Lung (tissue), 17 donors: ENCODE measurements at places on chromosomes 7 and 10. TPM values are rescaled to one million over a fixed set of nuclear protein-coding genes. Genes with fewer than 3 reads are reported as not detected.

GRCh38 chr7:80640846-80641245, 2.4 kb downstream of the CD36 start:
- no peak for DNase-seq

DNA sequence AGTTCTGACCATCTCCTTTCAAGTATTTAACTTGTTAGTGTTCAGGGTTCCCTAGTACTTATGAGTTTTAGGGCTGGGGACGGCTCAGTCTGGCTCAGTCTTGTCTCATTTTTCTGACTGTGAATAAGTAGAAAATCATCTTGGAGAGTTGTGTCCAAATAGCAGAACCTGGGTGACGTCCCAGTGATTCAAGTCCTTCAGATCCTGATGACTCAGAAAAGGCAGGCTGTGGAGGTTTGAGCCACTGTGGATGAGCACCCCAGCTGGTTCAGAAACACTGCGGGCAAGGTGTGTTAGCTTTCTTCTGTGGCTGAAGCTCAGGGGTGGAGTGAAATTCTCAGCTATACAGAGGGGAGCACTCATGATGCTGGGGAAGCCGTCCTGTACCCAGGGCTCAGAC, 154.4 kb upstream of the NPY start:
- no peak for DNase-seq

Gene DNAJC30
- total RNA-seq: 14.4 TPM

- no peak for DNase-seq
These were observed 45.0 kb downstream of the VOPP1 start for GRCh38 chr7:55527307-55527706.

Gene ZYX
- total RNA-seq: 100 TPM

DNA sequence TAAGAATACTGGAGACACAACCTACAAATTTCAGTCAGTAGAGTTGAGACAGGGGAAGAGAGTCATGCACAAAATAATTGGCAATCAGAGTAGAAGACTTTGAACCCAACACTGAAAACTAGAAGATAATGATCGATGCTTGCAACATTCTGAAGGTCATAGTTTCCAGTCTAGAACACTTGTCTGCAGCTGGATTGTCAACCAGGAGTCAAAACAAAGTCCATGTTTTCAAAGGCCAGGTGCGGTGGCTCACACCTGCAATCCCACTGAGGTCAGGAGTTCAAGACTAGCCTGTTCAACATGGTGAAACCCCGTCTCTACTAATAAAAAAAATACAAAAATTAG, 26.8 kb upstream of the SMURF1 start:
- DNase-seq: no peak

Gene EFCAB10
- 18.5 TPM for total RNA-seq

DNA sequence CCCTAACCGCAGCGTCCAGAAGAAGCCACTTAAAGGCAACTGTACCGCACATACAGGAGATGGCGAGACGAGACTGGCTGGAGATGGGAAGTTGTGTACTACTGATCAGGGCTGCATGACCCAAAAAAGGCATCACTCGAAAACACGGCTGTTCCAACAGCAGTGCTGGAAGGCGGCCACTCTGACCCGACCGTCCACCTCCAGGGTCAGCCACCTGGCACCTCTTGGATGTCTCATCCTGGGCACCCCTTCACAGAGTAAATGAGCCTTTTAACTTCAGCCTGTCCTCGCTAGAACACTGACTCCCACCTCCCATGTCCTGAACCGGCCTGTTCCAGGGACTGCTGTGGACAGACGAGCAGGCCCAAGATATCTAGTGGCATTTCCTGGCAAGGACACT, 180.7 kb downstream of the DIP2C start:
- DNase-seq: no peak

- no peak for DNase-seq
These were observed 158.9 kb upstream of the STEAP4 start for GRCh38 chr7:88465600-88465999.

- no peak for DNase-seq
These were observed 46.4 kb downstream of the CPED1 start for GRCh38 chr7:121034929-121035328.

DNA sequence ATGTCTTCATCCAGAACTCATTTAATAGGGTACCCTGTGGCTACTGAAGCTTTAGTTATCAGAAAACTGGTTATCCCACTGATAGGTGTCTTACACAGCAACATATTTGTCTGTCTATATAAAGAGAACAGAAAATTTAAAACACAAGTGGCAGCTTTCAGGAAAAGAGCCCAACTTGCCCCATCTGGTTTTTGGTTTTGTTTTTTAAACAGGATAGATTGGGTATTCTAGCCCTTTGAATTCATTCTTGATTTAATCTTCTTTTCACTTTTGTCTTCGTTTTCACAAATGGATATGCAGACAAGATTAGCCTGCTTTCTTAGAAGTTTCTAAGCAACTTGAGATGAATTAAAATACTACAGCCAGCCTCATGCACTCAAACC, 91.3 kb downstream of the KLF6 start:
- no peak for DNase-seq

GRCh38 chr7:142808802-142809583, 38.2 kb downstream of the PRSS2 start:
- DNase-seq: no peak

Gene BRAF
- 35.6 TPM for total RNA-seq
